ENCODE measurements at places on chromosomes 2 and 18.

DNA sequence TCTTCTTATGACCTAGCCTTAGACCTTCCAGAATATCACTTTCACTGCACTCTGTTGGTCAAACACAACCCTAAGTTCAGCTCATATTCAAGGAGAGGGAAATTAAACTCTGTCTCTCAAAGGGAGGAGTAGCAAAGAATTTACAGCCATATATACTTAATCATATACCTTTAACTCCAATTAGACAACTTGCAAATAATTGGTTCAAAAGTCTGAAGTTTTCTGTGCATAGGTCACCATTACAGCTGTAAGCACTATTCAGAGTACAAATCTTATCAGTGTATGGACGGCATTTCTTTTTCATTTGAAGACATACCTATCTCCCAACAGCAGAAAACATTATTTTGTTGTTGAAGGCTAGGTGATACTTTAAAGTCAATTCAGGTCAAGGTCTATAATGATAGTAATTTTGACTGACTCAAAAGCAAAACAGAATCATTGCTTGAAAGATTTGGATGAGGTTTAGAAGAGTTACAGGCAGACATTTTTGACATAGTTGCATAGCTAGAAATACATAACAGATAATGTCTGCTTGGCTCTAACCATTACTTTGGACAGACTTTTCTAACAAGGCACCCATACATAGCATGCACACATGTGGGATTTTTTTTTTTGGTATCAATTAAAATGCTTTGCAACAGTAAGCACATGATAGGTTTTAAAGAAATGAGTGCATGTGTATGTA lies 131.5 kb downstream of the CPS1 start:
- no peak for DNase-seq

GRCh38 chr2:64698668-64699444 lies 45.1 kb upstream of the SERTAD2 start:
- no peak for DNase-seq

GRCh38 chr2:238267341-238267710 lies 21.1 kb downstream of the PER2 start:
- DNase-seq: no peak

GRCh38 chr2:191582355-191582754 lies 95.6 kb upstream of the NABP1 start:
- DNase-seq: no peak

DNA sequence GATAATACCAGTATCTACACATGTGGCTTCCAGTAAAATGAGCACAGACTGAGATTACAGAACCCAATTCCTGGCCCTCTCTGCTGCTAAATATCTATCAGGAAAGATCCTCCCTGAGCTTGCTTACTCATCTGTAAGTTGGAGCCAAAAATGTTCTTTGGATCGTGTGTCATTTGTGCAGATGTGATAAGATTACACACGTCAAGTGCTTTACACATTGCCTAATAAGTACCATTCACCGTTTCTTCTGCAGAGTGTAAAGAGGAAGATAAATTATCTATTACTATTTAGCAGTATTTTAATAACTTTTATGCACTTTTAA lies 23.2 kb upstream of the SLC20A1 start:
- DNase-seq: no peak

- no peak for DNase-seq
These were observed 49.2 kb upstream of the FRZB start for GRCh38 chr2:182915369-182916326.

GRCh38 chr18:47718646-47719045 lies 211.8 kb downstream of the SMAD2 start:
- no peak for DNase-seq

- DNase-seq: peak; percentile 98
These were observed 96.9 kb upstream of the ZNF397 start for GRCh38 chr18:35143622-35144596.

DNA sequence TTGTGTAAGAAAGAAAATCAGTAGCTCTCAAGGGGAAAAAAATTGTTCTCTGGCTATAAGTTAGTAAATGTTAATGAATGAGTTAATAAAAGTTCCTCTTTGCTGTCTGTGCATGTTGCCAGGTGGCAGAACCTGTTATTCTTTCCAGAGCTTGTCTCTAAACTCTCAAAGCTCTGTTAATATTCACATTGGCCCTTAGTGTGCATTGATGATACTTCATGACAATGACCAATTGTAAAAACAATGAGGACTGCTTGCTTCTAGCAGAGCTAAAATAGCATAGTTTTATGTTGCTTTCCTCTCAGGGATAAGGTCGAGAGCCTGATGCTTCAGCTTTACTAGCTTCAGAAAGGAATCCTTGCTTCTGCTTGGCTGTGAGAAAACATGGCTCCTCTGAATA lies 91.5 kb downstream of the RAD51AP2 start:
- DNase-seq: no peak

- no peak for DNase-seq
These were observed 37.1 kb downstream of the BCL11A start for GRCh38 chr2:60516383-60516811.

GRCh38 chr2:108454440-108454839 lies 5.4 kb downstream of the GCC2 start:
- no peak for DNase-seq

DNA sequence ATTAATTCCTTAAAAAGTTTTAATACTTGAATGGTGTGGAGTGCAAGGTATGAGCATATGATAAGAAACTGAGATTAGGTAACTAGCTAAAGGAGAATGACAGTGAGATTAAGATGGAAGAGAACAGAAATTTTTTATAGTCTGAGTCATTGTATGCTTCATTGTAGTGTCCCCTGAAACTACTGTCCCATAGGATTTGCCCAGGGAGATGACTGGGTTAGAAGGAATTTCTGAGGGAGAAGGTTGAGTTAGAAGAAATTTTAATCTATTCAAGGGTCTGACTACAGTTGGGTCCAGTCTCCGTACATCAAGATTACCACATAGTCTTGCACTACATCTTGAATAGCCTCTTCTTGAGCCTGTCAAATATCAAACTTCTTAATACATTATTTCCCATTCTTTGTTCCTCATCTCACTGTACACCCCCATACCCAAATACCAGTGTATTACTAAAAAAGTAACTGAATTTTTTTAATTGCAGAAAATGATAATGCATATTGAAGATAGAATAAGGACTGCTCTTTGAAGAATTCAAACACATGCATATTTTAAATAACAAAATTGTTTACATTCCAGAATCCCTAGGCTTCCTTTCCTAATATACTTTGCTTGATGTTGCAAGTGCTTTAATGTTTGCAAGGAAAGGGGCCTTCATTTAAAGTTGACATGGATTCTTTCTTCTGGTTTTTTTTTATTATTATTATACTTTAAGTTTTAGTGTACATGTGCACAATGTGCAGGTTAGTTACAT lies 314.3 kb upstream of the COL3A1 start:
- DNase-seq: no peak

GRCh38 chr2:72989770-72990556 lies 72.6 kb downstream of the EMX1 start:
- DNase-seq: no peak

DNA sequence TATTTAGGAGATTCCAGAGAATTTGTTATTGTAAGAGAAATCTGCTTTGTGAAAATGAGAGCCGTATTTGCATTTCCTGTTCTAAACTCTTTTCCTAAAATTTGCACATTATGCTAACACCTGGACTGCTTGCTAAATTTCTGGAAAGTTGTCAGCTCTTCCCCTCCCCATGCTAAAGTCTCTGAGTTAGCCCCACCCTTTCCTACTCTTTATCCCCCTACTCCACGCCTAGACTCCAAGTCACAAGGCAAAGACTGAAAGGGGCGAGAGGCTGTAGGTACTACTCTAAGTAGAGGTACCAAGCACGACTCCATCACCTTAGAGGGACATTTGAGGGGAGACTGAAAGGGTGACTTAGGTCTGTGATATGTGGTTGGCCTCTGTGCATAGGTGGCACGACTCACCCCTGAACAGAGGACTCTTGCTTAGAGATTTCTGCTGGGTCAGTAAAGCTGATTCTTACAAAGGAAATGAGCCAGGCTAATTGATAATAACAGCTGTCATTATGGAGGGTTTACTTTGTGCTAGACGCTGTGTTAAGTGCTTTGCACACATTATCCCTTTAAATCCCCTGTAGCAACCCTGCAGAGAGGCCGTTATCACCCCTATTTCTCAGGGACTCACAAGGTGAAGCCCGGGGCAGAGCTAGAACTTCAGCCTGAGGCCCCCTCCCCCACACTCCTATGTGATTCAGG lies 373.5 kb downstream of the EN1 start:
- DNase-seq: peak; percentile 79

DNA sequence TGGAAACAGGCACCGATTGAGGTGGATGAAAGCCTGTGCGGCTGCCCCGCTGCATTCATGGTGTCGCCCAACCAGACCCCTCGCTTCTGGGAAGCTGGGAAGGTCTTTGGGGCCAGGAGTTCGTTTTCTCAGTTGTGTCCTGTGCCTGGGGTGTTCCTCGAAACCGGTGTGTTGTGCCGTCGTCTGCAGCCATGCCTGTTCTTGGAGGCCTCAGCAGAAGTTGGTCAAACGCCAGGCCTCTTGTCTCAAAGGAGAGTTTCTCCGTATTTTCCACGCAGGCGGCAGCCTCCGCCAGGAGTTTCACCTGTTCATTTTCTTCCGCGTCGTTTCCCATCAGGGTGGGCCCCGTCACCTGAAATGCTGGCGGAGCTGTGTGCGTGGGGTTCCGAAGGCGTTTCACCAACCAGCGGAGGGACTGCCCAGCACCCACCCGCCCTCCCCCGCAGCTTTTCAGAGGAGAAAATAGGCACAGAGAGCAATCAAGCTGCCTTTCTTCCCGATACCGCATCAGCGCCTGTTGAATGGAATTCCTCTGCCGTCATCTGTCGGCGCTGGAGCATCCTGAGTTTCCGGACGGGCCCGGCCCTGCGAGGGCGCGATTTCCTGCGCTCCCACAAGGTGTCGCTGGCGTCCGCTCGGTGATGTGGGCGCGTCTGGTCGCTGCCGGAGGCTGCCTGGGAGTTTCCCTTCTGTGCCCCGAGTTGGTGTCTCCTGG lies 17.0 kb upstream of the NFATC1 start:
- DNase-seq: no peak

DNA sequence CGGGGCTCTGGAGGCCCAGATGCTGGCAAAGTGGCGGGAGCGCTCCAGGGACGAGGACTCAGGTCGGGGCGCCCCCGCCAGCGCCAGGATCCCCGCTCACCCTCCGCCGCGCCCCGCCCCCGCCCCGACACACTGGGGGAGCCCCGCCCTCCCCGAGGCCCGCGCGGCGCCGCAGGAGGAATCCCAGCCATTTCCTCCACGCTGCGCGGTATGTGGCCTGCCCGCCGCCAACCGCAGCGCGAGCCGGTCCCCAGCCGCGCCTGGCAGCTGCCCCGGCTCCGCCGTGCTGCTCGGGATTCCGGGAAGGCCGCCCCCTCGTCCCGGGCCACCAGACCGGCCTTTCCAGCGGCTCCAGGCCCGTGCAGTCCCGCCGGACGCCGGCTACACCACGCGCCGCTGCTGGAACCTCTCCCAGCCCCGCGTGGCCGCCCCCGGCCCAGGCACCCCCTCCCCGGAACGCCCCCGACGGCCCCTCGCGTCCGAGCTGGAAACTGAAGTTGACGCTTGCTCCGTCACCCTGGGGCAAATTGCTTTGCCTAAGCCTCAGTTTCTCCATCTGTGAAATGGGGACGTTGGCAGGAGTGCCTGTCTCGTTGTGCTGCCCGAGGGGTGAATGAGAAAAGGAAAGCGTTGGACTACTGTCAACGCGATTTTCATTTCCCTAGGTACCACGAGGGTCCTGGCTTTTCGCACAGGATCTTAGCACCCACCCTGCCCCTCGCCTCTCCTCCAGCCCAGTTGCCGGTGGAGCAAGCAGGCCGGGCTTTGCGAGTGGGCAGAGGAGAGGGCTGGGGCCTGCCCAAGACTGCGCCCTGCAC lies 53.6 kb downstream of the PKDCC start:
- no peak for DNase-seq

GRCh38 chr2:153059338-153060052 lies 341.1 kb downstream of the ARL6IP6 start:
- peak; percentile 57 for DNase-seq

DNA sequence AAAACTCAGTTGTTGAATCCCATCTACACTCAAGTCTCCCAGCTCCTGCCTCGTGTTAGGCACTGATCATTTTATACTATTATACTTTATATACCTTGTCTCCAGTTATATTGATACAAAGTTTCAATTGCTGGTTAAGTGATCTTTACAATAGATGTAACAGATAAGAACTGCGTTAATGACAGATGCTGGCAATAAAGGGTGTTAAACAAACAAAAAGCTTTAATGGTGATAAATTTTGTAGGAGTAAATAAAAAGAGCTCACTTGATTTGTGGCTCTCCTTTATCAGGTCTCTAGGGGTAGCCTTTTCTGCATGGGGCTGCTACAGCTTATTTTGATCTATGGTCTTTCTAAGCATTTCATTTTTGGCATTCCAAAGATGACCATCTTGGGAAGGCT lies 106.9 kb upstream of the GAREM1 start:
- DNase-seq: peak; percentile 20

- DNase-seq: no peak
These were observed 403.5 kb downstream of the SETBP1 start for GRCh38 chr18:45084206-45084605.

DNA sequence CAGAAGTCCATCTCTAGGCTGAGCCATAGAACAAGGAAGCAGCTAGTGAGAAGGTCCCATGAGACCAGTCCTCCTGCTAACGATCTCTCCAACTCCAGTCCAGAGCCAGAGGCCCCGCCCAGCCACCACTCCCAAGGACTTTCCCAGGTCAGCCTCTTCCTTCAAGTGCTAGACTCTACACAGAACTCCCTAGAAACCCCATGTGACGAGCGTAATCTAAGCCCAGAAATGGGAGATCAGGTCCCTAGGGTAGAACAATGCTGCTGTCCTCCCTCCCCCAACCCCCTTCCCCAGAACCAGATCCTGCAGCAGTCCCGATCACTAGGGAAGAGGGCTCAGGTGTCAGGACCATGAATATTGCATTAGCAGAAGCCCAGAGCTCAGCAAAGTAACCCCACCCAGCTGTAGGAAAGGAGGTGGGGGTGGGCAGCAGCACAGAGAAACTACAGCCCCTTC lies 6.9 kb downstream of the DCTN1 start:
- DNase-seq: peak; percentile 58

DNA sequence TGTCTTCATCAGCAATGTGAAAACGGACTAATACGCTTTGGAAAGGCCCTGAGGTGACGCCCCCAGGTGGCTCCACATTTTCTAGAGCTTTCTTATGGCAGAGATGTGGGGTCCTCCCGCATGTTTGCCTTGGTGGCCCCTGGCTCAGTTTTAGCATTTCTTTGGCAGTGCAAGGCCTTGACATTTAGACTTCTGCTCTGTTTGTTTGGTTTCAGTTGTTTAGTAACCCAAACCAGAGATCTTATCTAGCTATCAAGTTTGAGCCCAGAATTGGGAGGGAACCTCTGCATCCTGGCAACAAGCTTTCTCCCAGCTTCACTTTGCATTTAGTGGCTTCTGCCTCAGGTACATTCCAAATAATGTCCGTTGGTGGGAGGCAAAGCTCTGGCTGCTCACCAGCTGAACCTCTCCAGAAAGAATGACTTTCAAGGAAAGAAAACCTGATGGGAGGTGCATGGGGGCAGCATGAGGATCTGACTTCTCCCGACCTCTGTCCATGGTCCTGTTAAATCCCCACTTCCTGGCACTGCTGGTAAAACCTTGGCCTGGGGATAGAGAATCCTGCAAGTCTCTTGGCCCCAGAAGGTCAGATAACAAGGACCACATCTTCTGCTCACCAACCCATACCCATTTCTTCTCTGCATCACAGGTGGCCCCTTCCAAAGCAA lies 12.0 kb upstream of the MBP start:
- no peak for DNase-seq

Data from DMS153 (cell line).